Activated naive CD8-positive, alpha-beta T cell treated with anti-CD3 and anti-CD28 coated beads for 36 hours (primary cell): ENCODE measurements at places on chromosomes 3 and 15.

- DNase-seq, result no peak
Observed at GRCh38 chr3:42855219-42855546, 20.5 kb downstream of the CYP8B1 start.

GRCh38 chr3:64354956-64355355, 129.7 kb upstream of the PRICKLE2 start:
- DNase-seq, result no peak

GRCh38 chr15:59350421-59350732, 22.3 kb downstream of the MYO1E start:
- DNase-seq, result no peak

GRCh38 chr3:50675179-50676030, 678 bp downstream of the DOCK3 start:
- peak; percentile 77 for DNase-seq
